ENCODE measurements at places on chromosomes 7 and 10.

DNA sequence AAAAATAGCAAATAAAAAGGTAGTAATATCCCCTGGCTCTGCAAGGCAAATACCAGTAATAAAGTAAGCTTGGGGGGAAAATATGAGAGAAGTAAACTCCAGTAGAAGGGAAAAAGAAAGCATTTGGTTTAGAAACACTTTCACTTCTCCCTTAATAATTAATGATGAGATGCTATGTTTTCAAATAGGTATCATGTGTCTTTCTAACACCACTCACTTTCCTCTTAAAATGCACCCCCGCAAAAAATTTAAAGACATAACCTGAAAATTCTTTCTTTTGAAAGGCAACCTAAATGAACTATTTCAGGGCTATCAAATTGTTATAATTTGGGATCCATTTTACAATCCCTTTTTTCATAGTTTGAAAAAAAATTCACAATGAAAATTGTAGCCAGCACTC, 240.3 kb downstream of the SNX10 start:
- DNase-seq, result no peak

DNA sequence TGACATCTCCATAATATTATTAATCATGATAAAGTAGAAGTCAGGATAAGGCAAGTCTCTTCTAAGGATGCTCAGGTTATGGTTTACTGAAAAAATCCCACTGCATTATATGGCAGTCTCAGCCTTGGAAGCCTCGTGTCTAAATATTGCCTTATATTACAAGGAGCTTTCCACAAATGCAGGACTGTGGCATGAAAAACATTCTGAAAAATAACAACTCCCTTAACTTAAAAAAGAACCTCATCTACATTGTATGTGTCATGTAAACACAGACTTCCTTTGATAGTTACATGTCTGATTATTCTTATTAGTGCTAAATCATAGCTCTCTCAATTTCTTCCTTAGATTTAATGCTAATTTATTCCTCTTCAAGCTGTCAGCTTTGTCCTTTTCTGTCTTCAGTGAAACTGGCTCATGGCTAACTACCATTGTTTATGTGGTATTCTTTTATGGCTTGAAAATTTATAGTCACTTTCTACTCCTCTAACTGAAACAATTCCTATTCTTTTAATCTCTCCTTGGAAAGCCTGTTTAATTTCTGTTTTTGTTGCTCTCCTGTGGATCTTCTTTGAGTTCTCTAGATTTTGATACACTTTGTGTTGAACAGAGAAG, 156.1 kb downstream of the KIF20B start:
- no peak for DNase-seq

GRCh38 chr7:111393011-111393754, 169.1 kb downstream of the IMMP2L start:
- DNase-seq, result no peak

- no peak for DNase-seq
Observed at GRCh38 chr7:51918581-51918980, 602.0 kb upstream of the COBL start.

DNA sequence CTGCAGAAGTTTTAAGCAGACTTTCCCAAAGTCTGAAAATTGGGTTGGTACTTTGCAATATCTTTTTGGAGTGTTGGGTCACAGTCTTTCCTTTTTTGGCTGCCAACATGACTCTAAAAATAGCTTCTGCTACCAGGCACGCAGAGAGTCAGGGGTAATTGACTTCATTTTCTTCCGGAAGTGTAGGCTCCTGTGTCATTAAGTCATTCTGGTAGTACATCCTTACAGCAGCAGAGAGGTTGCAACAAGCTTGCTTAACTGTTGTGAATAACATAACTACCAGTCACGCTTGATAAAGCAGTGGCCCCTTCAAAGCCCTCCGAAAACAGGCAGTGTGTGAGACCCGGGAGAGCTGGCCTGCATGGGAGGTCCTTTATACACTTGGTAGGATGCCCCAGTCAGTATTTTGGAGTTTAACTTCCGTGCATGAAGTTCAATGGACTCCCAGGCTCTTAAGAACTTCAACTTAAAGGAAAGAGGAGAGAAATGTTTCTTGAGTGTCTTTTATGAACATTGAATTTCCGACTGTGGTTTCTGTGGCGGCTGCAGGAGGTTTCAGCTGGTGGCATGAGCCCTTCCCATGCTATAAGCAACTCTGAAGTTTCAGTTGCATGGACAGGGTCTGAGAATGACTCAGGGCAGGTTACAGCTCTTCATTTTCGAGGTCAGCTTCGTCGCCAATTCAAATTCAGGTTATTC, 310.7 kb downstream of the GALNT17 start:
- DNase-seq, result no peak

DNA sequence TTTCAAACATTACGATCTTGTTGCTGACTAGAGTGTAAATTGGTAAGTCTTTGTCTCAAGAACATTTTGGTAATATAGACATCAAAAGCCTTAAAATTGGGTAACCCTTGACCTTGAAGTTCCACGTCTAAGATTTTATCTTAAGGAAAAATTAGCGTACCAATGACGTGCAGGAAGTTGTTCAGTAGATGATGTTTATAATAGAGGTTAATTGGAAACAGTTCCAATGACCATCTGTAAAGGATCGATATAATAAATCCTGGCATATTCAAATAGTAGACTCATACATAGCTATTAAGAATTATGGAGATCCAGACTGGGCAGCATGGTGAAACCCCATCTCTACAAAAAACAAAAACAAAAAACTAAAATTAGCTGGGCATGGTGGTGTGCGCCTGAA, 20.5 kb downstream of the GRK5 start:
- DNase-seq, result no peak

- no peak for DNase-seq
Observed at GRCh38 chr10:23351926-23352519, 7.4 kb upstream of the C10orf67 start.

Data from NAMALWA (cell line).